ENCODE measurements at places on chromosomes 12 and 14. TPM values are rescaled to one million over a fixed set of nuclear protein-coding genes. Genes with fewer than 3 reads are reported as not detected.

TCL1B gene
- not detected for total RNA-seq

RGS6 gene
- 0.16 TPM for total RNA-seq

TMEM121 gene
- total RNA-seq: 8.6 TPM

KLRB1 gene
- 6.3 TPM for total RNA-seq

RERG gene
- total RNA-seq: not detected

SLCO1B3 gene
- total RNA-seq: not detected

L2HGDH gene
- 12.7 TPM for total RNA-seq

PTPRB gene
- total RNA-seq: not detected

RFX4 gene
- total RNA-seq: not detected

PROX2 gene
- total RNA-seq: 0.13 TPM

All from activated CD8-positive, alpha-beta T cell treated with anti-CD3 and anti-CD28 coated beads, Interleukin-2, amount 10 ng/mL, durations not matched to agents 7 days and 5 days (primary cell).